Head of caudate nucleus (tissue), 42 donors: ENCODE measurements at places on chromosomes 7 and 10.

DNA sequence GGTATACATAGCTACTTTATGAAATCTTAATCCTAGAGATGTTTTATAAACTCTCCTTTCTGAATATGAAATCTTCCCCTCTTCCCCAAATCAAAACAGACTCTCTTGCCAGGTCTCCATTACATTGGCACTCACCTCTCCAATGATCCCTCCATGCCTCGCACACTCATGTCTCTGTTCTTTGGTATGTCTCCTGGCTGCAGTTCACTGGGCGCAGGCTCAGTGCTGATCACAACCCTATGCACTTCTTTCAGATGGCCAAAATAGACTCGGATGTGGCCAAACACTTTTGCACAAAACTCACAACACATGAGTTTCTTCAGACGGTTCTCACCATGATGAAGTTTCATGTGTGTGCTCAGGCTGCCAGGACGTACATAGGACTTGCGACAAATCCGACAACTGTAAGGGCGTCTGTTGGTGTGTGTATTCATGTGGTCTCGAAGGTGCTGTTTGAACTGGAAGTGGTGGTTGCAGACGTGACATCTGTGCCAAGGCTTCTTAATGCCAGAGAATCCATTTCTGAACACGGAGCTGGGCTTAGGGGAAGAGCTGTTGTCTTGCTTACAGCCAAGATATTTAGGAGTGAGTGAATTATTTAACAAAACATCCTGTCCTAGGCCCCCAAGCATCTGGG, 183.2 kb downstream of the ZNF438 start:
- no peak for DNase-seq

- no peak for DNase-seq
These were observed 79.2 kb downstream of the SRPK2 start for GRCh38 chr7:105309235-105310169.

GRCh38 chr10:129788215-129788614, 175.9 kb downstream of the EBF3 start:
- DNase-seq, result no peak

- no peak for DNase-seq
These were observed 64.4 kb upstream of the LEP start for GRCh38 chr7:128176696-128177095.

GRCh38 chr7:27586825-27587224, 75.9 kb downstream of the HIBADH start:
- DNase-seq, result peak; percentile 76

GRCh38 chr10:2303169-2303568, 565.8 kb upstream of the ADARB2 start:
- DNase-seq, result no peak

DNA sequence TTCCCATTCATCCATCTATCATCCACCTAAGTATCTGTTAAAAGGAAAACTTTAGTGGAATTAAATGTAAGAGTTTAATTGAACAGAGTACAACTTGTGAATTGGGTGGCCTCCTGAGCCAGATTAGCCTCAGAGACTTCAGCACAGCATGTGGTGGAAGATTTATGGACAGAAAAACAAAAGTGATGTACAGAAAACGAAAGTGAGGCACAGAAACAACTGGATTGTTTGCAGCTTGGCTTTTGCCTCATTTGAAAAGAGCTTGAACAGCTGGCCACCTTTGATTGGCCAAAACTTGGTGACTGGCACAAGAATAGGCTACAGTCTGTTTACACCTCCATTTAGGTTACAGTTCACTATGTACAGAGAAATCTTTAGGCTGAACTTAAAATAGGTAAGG, 1463.4 kb upstream of the CELF2 start:
- DNase-seq, result no peak

DNA sequence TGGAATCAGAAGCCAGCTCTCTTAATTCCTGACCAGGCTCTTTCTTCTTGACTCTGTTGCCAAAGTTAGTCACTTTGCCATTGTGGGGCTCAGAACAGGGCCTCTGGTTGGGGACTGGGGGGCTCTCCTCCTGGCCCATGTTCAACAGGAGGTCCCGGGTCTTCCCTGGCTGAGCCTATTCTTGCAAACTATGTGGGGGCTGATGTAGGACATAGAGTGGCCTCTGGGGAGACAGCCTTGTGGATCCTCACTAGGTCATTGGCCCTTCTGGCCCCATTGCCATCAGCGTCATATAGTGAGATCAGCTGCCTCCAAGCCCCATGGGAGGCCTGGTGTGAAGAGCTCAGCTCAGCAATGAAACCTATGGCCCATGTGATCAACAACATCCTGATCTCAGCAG, 77.6 kb upstream of the LEP start:
- DNase-seq, result no peak

- DNase-seq, result peak; percentile 55
These were observed 15.4 kb downstream of the PTPRN2 start for GRCh38 chr7:158572000-158572828.

DNA sequence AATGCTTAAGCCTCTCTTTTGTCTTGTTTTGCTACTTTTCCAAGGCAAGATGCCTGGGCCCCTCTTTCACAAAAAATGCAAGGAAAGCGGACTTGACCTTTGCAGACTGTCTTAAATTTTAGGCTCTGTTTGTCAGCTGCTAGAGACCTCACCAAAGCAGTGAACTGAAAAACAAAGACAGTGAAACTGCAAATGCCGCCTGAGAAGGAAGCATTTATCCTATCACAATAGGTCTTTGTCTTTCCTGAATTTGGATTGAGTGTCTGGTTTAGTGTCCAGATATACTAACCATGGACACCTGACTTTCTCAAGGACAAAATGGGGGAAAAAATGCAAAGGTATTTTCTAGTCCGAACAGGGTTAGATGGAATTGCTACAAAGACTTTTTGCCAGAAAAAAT, 256.9 kb downstream of the INHBA start:
- DNase-seq, result no peak

DNA sequence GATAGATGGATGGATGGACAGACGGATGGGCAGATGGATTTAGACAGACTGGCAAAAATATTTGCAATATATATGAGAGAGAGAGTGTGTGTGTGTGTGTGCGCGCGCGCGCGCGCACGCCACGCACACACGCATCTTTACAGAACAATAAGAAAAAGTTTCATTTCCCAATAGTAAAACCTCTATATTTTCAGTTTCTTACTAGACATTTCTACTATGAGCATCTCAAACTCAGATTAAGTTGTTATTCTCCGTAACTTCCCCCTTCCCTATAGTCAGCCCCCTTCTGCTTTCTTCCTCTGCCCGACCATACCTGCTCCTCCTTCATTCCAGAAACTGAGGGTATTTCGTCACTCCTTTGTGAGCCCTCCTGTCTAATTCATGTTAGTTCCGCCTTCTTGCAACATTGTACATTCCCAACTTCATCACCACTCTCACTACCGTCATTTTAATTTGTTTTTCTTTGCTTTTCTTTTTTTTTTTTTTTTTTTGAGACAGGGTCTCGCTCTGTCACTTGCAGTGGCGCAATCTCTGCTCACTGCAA, 154.4 kb upstream of the SH2B2 start:
- DNase-seq, result no peak

DNA sequence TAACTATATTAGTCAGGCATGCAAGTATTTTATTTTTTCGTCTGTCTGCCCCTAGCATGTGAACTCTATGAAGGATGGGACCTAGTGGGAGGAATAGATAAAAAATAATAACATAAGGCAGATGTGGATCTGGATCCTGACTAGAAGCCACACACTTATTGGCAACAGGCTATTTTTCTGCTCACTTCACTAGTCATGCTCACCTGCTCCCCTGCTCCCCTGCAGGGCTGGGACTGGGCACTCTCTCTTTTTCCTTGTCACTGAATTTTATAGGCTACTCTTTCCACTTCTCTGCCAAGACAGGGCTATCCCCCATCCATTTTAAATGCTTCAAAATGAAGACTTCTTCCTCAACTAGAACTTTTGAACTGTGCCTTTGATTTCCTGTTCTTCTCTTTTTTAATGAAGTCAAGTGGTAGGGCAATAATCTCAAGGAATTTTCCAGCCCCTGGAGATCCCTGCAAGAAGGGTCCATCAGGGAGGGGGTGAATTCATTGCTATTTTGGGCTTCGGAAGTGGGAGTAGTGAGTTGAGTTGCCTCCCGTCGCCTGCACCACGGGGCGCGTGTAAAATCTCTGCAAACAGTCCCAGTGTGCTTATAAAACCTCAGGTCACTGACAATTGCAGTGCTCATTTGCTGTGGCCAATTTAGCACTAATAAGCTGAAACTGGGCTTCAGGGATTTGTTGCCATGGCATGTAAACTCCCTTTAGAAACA, 156.7 kb upstream of the NPVF start:
- no peak for DNase-seq

DNA sequence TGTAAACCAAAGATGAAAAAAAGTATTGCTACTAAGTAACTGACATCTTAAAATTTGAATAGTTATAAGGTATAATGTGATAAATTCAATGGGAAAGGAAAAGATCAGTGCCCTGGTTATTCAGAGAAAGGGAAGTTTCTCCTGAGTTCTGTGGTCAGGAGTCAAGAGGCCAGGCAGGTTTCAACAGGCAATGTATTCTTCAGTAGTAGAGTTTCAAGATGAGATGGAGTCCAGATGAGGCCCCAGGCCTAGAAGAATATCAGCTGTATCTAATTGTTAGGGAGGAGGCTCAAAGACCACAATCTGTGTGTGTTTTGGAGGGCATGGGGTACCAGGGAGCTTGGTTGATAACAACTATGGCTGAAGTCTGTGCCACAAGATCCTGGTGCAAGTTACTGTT, 101.4 kb upstream of the DLX6 start:
- no peak for DNase-seq

DNA sequence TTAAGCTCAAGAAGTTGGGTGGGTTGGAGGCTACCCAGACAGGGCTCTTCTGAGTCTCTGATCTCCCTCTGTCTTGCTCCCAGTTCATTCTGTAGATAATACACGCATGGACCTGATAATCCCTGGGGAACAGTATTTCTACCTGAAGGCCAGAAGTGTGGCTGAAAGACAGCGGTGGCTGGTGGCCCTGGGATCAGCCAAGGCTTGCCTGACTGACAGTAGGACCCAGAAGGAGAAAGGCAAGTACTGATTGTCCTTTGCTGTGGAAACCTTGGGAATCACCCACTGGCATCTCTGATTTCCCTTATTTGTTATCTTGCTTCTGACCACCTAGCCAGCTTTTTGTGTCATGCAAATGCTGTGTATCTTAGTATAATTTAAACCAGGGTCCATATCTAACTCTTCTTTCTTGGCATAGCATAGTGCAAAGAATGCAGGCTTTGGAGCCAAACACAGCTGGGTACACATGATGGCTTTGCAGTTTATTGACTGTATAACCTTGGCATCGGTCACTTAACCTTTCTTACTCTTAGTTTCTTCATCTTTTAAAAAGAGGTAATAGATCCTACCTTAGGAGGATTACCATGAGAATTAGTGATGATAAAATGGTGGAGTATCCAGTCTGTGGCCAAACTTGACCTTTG, 18.0 kb downstream of the PLEKHA8 start:
- no peak for DNase-seq

GRCh38 chr10:80164596-80164995, 32.1 kb downstream of the PLAC9 start:
- no peak for DNase-seq

DNA sequence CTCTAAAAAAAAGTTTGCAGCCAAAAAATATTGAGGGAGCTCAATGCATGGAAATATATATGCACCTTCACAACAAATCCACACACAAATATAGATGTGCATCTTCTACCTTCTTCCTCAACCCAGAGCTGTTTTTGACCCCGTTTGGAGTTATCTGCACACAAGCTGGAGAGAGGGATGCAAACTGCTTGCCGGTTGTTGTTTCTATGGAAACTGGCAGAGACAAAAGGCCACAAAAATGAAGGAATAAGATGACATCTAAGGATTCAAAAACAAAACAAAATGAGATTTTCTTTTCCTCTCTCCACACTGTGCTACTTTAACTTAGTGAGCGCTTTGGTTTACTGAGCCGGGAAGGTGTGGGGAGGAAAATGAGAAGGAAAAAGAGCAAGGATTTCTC, 210.2 kb upstream of the AGK start:
- DNase-seq, result no peak

- no peak for DNase-seq
These were observed 16.9 kb upstream of the MYL10 start for GRCh38 chr7:101645951-101646350.

DNA sequence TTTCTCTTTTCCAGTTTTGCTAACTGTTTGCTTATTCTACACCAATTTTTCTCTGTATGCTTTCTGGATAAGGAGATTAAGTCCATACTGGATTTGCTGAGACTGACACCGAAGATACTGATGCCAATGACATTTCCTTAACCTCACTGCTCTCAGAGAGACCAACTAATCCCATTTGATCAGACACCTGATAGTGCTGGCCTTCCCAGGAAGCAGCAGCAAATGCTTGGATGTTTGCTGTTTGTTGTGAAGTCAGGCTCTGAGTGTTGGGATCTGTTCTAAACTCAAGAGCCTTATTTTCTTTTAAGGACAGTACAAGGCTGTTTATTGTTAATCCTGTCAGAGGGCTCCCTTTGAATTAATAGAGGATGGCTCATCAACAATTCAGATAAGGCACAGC, 143.3 kb downstream of the ANK3 start:
- no peak for DNase-seq

GRCh38 chr7:127953423-127954356, 77.5 kb downstream of the LRRC4 start:
- DNase-seq, result no peak

GRCh38 chr10:118970770-118971169, 58.7 kb upstream of the NANOS1 start:
- DNase-seq, result no peak

DNA sequence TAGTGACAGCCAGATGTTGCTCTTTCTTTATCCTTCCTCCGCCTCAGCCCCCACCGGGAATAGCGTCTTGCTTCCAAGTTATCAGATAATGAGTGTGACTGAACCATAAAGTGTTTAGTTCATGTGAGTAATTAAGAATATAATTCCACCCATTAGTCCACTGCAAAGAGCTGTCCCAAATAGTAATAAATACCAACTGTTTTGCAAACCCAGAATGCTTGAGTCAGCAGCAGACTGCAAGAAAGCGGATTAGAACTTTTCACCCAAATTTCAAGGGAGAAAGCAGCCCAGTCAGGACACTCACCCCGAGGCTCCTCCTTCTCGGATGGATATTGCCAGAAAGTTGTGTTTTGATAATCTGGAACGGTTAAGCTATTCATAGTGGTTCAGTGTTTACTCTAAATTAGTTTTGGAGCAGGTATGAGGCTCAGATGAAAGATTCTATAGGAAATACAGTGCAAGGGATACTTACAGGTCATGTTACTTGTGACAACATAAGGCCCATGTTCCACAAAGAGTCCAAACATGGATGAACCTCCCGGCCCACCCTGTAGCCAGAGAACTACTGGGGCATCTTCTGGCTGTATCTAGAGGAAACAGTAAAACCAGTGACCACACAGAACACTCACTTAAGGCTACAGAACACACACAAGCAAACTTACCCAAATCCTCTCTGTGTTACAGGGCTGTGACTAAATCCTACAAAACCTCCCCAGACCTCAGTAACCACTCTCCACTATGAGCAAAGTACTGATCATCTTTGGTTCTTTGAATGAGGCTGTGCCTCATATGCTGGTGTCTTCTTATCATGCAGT, 50.5 kb downstream of the CPVL start:
- no peak for DNase-seq

GRCh38 chr10:80714566-80714965, 176.9 kb downstream of the SH2D4B start:
- DNase-seq, result no peak

- peak; percentile 83 for DNase-seq
These were observed 20.4 kb downstream of the DNAJB12 start for GRCh38 chr10:72334196-72334824.

GRCh38 chr10:73956476-73957359, 41.2 kb upstream of the VCL start:
- DNase-seq, result no peak
